ENCODE measurements at places on chromosomes 1 and 21.

- no peak for DNase-seq
Observed at GRCh38 chr1:87215592-87215991, 113.1 kb upstream of the LMO4 start.

GRCh38 chr1:93699049-93699384 is 17.4 kb upstream of the BCAR3 start:
- DNase-seq, result no peak

DNA sequence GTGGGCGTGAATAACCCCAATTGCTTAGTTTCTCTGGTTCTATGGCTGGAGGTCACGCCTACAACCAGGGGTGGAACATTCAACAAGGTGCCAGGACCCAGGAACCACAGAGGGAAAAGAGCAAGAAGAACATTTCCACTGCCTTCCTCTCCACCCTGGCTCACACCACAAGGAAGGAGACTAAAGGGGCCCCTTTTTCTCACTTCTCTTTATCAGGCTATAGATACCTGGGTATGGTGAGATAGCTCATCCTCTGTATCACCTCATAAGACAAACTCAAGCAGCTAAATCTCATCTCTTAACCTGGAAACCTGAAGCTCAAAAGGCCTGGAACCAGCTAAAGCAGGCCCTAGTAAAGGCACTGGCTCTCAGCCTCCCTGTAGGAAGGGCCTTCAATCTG is 438.8 kb upstream of the OLFM3 start:
- no peak for DNase-seq

GRCh38 chr1:235045034-235045690 is 83.5 kb downstream of the TOMM20 start:
- no peak for DNase-seq

DNA sequence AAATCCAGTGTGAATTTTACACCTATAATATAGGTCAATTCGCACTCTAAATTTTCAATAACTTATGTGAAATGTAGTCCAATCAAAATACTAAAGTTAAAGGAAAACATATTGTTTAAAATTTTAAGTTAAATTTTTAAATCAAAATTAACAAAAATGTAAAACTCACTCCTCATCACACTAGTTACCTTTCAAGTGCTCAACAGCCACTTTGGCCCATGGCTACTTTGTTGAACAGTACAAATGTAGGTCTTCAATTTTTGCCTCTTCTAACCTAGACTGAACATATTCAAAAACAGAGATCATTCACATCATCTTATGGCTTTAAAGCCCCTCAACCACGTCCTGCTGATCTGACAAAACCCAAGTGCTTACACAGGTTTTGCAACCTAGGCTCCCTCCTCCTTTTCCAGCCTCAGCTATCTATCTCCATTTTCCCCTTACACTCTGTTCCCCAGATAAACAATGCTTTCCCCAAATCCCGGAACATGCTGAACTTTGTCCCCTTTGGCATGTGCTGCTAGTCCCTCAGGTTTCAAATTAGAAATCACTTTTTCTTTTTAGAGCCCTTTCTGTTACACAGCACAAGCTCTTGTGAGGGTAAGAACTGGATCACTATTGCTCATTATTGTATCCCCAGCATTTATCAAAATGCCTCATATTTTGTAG is 110.6 kb downstream of the AKT3 start:
- DNase-seq, result no peak

GRCh38 chr1:93805027-93805610 is 73.9 kb downstream of the DNTTIP2 start:
- DNase-seq, result no peak

DNA sequence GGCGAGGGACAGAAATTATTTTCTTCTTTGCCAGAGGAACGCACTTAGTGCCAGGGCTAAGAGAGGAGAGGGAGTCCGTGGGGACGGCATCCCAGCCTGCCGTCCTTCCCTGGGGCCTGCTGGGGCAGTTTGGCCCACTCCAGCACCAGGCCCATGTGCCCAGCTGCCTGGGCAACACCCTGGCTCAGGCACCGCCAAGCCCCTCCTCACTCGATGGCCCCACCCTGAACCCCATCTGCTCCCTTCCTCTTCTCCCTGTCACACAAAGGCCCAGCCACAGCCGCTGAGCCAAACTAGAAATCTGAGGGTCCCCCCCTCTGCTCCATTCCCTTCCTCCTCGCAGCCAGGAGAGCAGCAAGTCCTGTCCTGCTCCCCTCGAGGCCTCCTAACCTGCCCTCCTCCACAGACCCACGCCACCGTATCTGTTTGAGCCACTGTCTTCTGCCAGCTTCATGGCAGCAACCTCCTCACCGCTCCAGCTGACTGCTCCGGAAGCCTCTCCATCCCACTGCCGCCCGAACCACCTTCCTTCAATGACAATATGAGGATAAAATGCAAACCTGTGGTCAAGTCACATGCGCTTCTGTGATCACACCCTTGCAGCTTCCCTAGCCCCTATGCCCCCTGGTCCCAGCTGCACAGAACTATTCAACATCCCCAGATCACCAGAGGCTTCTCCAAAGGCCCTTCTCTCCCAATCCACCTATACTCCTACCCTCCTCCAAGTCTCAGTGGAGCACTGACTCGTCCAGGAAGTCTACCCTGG is 8.4 kb upstream of the TNNI1 start:
- no peak for DNase-seq

DNA sequence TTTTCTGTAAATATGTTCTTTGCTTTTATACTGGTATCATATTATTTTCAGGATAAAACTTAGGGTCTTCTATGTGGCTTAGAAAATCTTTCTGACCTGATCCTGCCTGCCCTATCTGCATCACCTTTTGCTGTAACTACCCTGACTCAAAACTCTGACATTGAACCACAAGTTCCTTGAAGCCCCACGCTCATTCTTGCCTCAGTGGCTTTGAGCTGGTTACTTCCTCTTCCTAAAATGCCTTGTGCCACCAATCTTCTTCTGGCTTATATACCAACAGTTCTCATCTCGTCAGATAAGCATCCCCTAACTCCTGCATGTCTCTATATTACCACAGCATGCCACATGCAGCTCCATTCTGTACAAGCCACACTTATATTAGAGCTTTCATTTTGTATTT is 84.5 kb upstream of the LRRC7 start:
- no peak for DNase-seq

DNA sequence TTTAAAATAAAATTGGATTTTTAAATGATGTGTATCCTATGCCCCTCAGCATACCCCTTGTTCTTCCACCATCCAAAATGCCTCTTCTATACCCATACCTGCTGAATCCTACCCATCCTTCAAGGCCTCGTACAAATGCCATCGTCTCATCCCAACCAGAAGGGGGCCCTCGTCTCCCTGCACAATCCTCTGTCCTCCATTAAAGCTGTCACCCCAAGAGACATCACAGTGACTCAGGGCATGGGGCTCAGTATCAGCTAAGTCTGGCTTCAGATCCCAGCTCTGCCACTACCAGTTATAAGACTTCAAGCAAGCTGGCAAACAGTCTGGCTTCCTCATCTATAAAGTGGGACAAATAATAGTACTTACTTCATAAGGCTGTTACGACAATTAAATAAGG is 23.8 kb downstream of the IGFN1 start:
- DNase-seq, result no peak

GRCh38 chr21:18382141-18382540 is 21.4 kb downstream of the TMPRSS15 start:
- DNase-seq, result no peak

DNA sequence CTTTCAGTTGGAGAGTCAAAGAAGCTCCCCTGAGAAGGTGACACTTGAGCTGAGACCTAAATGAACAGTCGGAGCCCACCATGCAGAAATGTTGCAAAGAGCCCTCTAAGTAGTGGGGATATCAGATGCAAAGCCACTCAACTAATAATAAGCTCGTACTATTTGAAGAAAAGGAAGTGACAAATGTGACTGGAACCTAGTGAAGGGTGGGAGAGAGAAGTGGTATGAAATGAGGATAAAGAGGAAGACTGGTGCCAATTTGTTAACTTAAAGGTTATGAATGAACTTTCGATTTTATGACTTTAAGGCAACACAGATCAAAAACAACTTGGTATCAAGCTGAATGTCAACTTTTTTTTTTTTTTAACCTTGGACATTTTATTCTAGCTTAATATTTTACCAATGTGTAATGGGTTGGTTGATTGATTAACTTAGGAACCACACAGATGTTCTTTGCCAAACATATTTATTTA is 14.7 kb downstream of the LYPLAL1 start:
- DNase-seq, result no peak

DNA sequence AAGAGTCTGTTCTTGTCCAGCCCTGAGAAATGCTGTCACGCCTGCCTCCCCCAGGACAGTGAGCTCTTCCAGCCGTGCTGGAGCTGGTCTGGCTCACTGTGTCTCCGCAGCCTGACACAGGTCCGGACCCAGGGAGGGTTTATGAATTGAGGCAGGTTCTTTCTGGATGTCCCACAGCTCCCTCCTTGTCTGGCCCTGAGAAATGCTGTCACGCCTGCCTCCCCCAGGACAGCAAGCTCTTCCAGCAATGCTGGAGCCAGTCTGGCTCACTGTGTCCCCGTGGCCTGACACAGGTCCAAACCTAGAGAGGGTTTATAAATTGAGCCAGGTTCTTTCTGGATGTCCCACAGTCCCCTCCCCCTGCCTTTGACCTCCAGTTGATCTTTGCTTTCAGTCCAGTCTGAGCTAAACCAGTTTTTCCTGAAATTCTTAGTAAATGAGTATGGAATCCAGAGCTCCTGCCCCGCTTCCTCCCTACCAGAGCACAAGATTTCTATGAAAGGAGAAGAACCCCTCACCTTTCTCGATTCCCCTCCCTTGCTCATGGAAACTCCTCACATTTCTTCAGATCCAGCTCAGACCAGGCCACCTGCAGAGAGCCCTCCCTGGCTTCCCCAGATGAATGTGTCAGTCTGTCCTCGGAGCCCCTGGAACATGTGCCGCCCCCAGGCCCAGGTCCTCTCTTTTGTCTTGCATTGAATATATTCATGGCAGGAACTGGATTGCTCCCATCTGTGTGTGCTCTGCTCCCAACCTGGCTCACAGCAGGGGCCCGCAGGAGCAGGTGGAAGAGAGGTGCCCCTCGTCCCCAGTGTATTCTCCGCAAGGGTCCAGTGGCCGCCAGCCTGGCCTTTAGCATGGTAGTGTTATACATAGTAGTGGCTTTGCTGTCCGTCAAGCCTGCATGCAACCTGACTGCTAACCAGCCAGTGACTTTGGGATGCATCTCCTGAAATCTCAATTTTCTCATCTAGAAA is 116.3 kb downstream of the EPHB2 start:
- DNase-seq, result no peak

DNA sequence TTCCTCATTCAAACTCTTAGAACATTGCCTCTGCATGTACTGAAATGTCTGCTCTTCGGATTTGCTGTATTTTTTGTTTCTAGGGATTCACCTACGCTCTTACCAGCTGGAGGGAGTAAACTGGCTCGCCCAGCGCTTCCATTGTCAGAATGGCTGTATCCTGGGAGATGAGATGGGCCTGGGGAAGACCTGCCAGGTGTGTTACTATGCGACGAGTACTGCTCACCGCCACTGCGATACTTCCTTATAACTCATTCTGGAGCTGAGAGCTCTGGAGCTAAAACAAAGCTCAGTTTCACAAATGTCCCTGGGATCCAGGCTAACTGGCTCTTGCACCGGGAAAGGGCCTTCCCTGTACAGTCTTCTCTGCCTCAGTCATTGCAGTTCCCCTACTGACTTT is 10.1 kb downstream of the CHD1L start:
- DNase-seq, result no peak

- no peak for DNase-seq
Observed at GRCh38 chr1:155695072-155695471, 6.2 kb downstream of the DAP3 start.

GRCh38 chr1:42680921-42681683 is 1.1 kb upstream of the YBX1 start:
- no peak for DNase-seq

GRCh38 chr1:61131716-61132115 is 49.4 kb downstream of the NFIA start:
- no peak for DNase-seq

GRCh38 chr21:33238146-33238545 is 8.4 kb downstream of the IFNAR2 start:
- DNase-seq, result no peak

- DNase-seq, result no peak
Observed at GRCh38 chr1:41813226-41813625, 105.5 kb downstream of the HIVEP3 start.
